ENCODE measurements at places on chromosomes 12 and 14.

- no peak for DNase-seq
These were observed 27.8 kb downstream of the PELI2 start for GRCh38 chr14:56145965-56146364.

DNA sequence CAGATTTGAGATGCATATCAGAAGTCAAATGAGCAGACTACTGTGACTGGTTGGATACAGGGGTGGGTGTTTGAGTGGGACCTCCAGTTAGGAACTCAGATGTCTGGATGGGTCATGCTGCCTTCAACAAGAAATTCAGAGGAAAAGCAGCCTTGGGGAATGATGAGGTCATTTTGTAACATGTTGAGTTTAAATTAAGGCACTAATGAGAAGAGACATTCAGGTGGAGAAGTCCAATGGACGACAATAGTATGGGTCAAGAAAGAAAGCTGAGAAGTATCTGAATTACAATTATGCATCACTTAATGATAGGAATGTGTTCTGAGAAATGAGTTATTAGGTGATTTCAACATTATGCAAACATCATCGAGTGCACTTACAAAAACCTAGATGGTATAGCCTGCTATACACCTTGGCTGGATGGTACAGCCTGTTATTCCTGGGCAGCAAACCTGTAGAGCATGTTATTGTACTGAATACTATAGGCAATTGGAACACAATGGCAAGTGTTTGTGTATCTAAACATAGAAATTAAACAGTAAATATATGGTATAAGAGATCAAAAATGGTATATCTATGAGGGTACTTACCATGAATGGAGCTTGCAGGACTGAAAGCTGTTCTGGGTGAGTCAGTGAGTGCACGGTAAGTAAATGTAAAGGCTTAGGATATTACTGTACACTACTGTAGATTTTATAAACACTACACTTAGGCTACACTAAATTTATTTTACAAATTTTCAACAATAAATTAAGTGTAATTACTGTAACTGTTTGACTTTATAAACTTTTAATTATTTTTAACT is 414.7 kb downstream of the RAD51B start:
- DNase-seq: no peak

DNA sequence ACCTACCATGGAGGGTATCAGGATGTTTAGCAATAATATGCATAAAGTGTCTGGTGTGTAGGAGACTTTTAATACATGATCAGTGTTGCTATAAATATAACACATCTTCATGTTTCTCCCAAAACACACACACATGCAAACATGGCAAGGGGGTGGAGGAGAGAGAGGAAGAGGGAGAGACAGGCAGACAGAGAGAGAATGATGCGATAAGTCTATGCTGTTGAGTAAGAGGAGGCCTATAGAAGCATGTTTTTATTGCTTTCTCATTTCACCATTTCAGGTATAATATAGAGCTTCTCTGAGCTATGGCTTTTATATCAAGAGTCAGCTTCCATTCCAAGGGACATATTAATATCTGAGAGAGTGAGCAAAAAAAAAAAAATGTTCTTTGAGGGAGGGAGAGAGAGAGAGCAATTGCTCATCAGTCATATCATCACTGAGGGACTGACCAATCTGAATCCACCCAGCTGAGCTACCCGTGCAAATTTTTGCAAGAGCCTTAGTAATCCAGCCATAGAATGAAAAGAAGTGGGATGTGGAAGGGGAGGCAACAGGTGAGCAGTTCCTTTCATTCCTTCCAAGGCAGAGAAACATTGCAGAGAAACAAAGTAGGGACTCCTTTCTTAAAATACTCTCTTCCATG is 54.8 kb upstream of the RASSF8 start:
- no peak for DNase-seq

DNA sequence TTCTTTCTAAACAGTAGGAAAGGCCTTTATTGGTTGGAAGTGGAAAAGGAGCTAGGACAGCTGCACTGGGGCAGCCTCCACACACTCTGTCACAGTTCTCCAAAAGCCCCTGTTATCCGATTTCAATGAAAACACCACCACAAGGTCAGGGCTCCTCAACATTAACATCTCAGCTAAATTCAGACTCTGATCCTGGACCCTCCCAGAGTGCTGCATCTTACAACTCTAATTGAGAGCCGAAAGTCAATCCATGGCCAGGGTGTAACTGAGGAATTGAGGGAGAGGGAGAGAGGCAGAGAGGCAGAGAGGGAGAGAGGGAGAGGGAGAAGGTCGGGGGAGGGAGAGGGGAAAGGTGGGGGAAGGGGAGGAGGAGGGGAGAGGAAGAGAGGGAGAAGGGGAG is 32.1 kb downstream of the DICER1 start:
- DNase-seq: no peak

- no peak for DNase-seq
These were observed 314.5 kb upstream of the GARIN6 start for GRCh38 chr12:99332936-99333591.

DNA sequence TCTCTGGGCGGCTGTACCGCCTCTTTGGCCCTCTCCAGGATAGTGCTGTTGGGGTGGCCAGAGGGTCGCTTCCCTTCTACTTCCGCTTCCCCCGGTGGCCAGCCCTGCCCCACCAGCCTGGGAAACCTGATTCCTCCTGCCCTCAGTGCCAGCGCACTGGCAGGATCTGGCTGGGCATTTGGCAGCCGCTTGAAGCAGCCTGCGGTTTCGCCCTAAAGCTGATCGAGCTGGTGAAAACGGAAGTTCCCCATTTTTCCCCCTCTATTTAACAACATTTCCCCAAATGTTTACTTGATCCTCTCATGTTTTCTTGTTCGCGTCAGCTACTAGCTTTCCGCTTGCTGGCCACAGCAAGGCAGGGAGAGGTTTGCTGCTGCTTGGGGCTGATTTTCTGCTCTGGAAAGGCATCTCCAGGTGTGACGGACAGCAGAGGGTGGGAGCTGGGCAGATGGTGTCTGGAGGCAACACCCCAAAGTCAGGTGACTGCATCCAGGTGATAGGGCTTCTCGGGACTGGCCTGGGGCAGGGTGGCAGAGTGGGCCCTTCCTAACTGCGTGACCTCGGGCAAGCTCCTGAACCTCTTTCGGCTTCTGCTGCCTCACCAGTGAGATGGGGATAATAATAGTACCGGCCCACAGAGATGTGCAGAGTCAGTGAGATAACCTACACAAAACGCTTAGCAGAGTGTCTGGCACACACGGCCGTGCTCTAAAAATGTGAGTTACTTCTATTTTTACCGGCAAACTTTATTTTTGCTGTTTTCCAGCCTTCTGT is 53.1 kb downstream of the TSPAN9 start:
- DNase-seq: no peak

DNA sequence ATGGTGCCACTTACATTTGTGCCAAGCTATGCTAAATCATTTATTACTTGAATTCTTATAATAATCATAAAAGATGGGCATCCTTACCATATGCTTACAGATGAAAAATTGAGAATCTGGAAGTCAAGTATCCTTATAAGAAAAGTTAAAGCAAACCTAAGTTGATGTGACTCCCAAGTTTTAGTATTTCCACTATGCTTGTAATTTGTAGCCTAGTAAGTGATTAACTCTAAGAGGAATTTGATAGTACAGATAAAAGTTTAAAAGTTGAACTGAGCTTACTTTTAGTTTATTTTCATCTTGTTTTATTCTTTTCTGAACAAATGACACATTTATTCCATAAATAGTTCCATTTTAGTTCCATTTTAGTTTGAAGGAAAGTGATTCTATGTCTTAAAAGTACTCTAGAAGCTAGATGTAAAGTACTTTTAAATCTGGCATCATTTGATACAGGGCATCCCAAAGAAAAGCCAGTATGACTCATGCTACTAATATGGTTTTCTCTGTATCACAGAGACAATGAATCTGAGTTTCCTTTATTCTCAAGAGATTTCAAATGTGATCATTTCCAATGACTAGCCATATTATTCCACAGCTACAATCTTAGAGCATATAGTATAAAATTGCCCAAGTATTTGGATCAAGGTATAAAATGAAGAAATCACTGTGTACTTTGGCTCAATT is 596.0 kb downstream of the SLC16A7 start:
- no peak for DNase-seq

DNA sequence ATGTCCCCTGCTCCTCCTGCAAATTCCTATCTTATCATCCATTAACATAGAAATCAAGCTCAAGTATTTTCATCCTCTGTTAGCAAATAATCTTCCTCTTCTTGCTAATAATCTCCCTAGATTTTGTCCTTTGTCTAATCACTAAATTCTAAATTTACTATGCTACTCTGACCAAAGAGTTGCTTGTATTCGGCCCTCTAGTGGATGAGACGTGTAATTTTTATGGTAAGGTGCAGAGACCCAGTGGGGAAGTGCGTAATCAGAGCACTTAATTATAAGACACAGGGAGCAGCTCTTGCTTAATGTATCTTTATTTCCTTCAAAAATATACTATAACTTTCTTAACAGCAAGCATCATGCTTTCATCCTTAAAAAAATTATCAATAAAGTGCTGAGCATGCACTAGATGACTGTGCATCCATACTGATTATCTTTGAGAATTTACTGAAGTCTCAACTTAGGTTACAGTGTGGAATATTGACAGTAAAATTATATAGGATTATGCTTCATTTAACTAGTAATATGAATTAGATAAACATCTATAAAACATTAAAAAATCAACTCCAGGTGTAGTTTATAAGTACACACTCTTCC is 212.6 kb downstream of the SLC16A7 start:
- peak; percentile 8 for DNase-seq

- DNase-seq: no peak
These were observed 11.9 kb downstream of the PTGDR start for GRCh38 chr14:52279408-52279807.

- no peak for DNase-seq
These were observed 115.8 kb downstream of the GCH1 start for GRCh38 chr14:54786838-54787237.

DNA sequence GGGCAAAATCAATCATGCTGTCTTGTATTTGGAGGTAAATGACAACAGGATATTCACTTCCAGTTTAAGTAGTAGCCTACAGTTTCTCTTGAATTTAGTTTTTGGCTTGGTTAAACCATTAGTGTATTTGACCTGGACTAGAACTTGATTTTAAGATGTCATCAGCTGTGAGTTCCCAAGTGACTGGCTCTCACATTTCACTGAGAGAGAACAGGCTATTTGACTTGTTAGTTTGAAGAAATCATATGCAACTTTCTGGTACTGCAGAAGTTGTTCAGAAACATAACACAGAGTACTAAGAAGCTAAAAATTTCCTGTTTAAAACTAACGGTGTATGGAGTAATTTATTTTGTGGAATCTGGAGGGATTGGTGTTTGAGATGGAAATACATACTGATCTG is 22.3 kb downstream of the MNAT1 start:
- DNase-seq: no peak

- no peak for DNase-seq
These were observed 8.7 kb downstream of the EMG1 start for GRCh38 chr12:6979453-6979852.

GRCh38 chr12:79764641-79765040 is 73.9 kb upstream of the PAWR start:
- DNase-seq: no peak

DNA sequence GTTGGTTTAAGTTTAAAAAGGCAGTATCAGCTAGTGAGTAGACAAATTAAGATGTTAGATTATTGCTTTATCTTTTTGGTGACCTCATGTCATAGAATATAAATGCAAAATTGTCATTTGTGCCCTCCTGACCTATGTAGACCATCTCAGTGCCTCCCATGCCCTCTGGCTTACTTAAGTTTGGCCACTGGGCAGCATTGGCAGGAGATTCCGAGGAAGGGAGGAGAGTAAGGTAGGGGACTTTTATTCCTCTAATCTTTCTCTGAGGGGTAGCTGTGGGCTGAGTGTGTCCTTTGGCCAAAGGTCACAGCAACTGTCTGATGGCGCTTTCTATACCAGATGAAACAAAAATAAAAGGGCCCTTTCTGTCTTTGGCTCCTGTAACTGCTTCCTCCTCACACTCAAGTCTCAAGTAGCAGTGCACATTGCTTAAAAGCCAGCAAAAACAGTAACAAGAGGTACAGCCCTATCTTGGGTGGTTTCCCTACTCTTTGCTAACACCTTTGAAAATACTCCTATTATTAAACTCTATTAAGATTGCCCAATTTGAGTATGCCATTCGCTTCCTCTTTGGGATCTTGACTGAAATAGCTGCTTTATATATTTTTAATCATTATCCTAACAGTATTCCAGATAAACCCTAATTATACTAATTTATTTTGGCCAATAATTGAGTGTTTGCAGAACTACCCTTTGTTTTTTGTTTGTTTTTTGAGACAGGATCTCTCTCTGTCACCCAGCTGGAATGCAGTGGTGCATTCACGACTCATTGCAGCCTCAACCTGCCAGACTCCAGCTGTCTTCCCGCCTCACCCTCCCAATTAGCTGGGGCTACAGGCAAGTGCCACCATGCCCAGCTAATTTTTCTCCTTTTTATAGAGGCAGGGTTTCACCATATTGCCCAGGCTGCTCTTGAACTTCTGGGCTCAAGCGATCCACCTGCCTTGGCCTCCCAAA is 56.5 kb upstream of the KCNH3 start:
- DNase-seq: peak; percentile 23

- no peak for DNase-seq
These were observed 72.2 kb downstream of the SETD3 start for GRCh38 chr14:99408286-99408970.

DNA sequence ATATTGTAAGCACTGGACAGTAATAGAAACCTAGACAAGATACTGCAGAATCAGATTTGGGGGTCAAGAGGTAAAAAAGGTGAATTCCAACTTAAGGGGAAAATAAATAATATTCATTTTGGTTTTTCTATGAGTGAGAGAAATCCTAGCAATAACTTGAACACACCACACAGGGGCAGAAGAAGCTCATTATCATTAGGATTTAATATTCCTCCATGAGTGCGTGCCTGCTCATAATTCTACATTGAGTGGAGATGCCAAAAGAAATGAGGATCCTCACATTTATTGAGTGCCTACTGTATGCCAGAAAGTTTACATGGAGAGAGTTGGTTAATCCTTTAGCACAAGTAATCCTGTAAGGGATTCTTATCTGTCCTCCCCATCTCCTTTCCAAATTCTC is 40.5 kb upstream of the C14orf132 start:
- DNase-seq: no peak

DNA sequence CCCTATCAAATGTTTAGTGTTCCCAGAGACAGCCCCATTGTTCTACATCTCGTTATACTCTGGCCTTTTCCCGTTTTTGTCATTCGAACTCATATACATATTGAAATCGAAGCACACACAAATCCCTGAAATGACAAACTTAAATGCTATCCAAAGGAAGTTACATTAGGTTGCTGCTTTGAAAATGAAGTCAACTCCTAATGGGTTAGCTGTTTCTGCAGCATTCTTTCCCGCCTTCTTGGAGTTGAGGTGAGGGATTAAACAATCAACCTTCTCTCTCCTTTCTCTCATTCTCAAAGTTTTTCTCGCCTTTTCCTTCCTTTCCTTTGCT is 642 bp upstream of the PHC1 start:
- DNase-seq: no peak

GRCh38 chr12:84161296-84161695 is 751.3 kb downstream of the SLC6A15 start:
- no peak for DNase-seq

DNA sequence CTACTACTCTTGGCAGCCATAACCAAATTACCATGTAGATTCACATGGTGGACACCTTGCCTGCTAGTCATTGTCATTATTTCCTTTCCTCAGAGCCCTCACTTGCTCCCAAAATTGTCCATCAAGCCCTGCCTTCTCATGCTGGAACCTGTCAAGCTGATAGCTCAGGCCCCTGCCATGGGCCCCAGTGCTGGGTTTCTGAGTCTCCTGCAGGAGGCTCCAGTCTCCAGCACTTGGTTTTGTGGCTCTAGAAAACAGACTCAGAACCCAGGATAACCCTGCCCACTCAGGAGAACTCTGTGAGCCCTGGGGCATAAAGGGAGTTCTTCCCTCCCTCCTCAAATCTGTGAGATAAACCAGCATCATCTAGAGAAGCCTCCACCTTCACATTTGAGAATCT is 10.8 kb downstream of the KRT71 start:
- DNase-seq: no peak
